ENCODE measurements at places on chromosomes 1 and 21. TPM values are rescaled to one million over a fixed set of nuclear protein-coding genes. Genes with fewer than 3 reads are reported as not detected.

GRCh38 chr1:64470665-64471217 is 812 bp downstream of the CACHD1 start:
- DNase-seq = peak; percentile 86

Gene UTS2
- not detected for total RNA-seq

DNA sequence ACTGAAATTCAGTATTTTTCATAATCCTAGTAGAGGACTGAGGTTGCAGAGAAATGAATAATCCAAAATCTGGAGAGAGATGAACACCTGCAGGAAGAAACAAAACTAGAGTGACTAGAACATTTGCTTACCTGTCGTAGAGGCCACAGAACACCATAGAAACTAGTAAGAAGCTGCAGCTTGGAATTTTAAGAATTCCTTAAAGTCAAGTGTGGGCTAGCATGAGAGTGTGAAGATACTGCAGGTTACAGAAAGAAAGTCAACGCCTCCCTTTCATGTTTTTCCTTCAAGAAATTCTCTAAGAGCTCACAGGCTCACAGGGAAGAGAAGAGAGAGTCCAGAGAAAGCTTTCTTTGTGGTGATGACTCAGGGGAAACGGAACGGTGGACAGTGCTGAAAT is 633.7 kb downstream of the LRRIQ3 start:
- no peak for DNase-seq

Gene THEMIS2
- total RNA-seq = 29.5 TPM

GRCh38 chr1:3331564-3331963 is 122.9 kb upstream of the ARHGEF16 start:
- no peak for DNase-seq

- DNase-seq = no peak
Observed at GRCh38 chr1:36203554-36204346, 20.5 kb upstream of the THRAP3 start.

DNA sequence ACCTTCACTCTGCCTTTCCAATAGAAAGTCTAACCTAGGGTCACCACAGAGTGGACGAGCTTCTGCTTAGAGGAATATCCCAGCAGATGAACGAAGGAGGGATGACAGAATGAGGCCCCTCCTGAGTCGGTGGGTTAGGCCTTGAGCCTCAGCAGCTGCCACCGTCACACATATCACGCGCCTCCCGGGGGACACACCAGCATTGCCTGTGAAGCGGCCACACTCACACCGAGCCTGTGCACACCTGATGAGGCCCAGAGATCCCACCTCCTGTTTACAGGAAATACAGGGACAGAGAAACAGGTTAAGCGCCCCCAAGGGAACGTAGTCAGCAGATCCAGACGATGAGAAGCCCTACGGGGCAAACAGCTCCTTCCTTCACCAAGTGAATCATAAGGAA is 25.1 kb upstream of the LRRC47 start:
- no peak for DNase-seq

- no peak for DNase-seq
Observed at GRCh38 chr1:176543360-176544129, 80.6 kb downstream of the PAPPA2 start.
